ENCODE measurements at places on chromosomes 11 and 22. TPM values are rescaled to one million over a fixed set of nuclear protein-coding genes. Genes with fewer than 3 reads are reported as not detected.

- DNase-seq, result peak; percentile 79
- H3K4me3 ChIP-seq, result no peak overlapping the region
- H3K27me3 ChIP-seq, result no peaks in the 10 kb centered on the region
- H3K36me3 ChIP-seq, result no peaks in the 10 kb centered on the region
Measured at GRCh38 chr11:19849107-19849789, 136.6 kb downstream of the NAV2 start.

DNA sequence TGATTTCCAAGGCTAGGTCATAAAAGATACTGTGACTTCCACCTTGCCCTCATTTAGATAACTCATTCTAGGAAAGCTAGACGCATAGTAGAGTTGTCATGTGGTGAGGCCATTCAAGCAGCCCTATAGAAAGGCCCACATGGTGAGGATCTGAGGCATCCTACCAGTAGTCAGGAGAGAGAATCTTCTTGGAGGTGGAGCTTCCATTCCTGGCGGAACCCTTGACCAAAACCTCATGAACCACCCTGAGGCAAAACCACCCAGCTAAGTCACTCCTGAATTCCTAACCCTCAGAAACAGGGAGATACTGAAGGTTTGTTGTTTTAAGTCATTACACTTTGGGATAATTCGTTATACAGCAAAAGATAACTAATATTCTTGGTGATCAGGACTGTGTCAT lies 2.9 kb upstream of the HDHD5 start:
- no peak overlapping the region for H3K27ac ChIP-seq
- no peaks in the 10 kb centered on the region for H3K27me3 ChIP-seq
- H3K36me3 ChIP-seq, result no peaks in the 10 kb centered on the region
- DNase-seq, result no peak

The TMEM225 gene
- not detected for total RNA-seq

DNA sequence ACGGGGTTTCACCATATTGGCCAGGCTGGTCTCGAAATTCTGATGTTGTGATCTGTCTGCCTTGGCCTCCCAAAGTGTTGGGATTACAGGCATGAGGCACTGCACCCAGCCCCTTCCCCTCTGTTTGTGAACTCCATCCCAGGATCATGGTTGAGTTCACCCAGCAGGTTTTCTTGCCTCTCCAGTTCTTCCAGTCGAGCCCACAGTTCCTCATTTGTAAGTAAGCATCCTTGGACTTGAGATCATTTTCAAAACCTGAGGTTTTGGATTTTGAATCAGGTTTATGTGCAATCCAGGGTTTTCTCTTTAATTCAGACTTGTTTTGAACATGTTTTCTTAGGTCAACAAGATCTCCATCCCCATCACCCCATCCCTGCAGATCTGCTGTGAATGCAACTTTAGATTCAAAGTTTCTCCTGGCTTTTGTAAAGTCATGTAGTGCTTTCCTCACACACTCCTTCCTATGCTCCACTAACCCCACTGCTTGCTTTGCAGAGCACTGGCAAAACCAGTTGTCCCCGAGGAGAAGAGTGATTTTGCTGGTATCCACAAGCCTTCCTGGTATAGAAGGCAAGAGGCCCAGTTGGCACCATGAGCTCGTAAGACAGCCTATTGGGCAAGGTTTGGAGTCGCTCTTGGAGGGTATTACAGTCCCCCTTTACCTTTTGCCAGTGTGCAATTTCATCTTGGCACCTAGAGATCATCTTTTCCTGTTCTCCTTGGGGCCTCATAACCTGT lies 14.7 kb upstream of the VPREB1 start:
- H3K4me1 ChIP-seq, result no peaks in the 10 kb centered on the region
- DNase-seq, result no peak
- no peak overlapping the region for H3K27ac ChIP-seq

- H3K27ac ChIP-seq, result no peak overlapping the region
- no peak for DNase-seq
- no peak overlapping the region for H3K4me3 ChIP-seq
- no peaks in the 10 kb centered on the region for H3K36me3 ChIP-seq
Measured at GRCh38 chr11:36405585-36406367, 104.3 kb downstream of the TRAF6 start.

- DNase-seq, result no peak
- no peaks in the 10 kb centered on the region for H3K4me1 ChIP-seq
- no peaks in the 10 kb centered on the region for H3K27me3 ChIP-seq
- H3K27ac ChIP-seq, result no peak overlapping the region
- no peak overlapping the region for H3K4me3 ChIP-seq
- H3K36me3 ChIP-seq, result no peaks in the 10 kb centered on the region
Measured at GRCh38 chr11:75056814-75057213, 39.9 kb downstream of the OR2AT4 start.

Measured in adrenal gland (tissue), 19 donors.